ENCODE measurements at places on chromosomes 2 and 18. TPM values are rescaled to one million over a fixed set of nuclear protein-coding genes. Genes with fewer than 3 reads are reported as not detected.

- DNase-seq: no peak
- no peaks in the 10 kb centered on the region for H3K4me1 ChIP-seq
- H3K27me3 ChIP-seq: peaks cover 29% of the 10 kb centered on the region
- H3K4me3 ChIP-seq: no peak overlapping the region
- no peak overlapping the region for H3K27ac ChIP-seq
- no peaks in the 10 kb centered on the region for H3K36me3 ChIP-seq
These were observed 26.1 kb downstream of the KIF5C start for GRCh38 chr2:148901142-148901541.

- H3K4me3 ChIP-seq: no peak overlapping the region
- H3K27me3 ChIP-seq: peaks cover 1% of the 10 kb centered on the region
- H3K36me3 ChIP-seq: no peaks in the 10 kb centered on the region
- H3K27ac ChIP-seq: no peak overlapping the region
- DNase-seq: no peak
These were observed 480.0 kb downstream of the SLC4A3 start for GRCh38 chr2:220107380-220107791.

GRCh38 chr2:62660582-62661262, 44.8 kb upstream of the EHBP1 start:
- H3K4me1 ChIP-seq: peaks cover 56% of the 10 kb centered on the region
- H3K4me3 ChIP-seq: no peak overlapping the region
- no peaks in the 10 kb centered on the region for H3K36me3 ChIP-seq
- no peak overlapping the region for H3K27ac ChIP-seq
- no peaks in the 10 kb centered on the region for H3K27me3 ChIP-seq

Gene TRIM43
- polyA plus RNA-seq: not detected
